ENCODE measurements at places on chromosomes 7 and 10.

DNA sequence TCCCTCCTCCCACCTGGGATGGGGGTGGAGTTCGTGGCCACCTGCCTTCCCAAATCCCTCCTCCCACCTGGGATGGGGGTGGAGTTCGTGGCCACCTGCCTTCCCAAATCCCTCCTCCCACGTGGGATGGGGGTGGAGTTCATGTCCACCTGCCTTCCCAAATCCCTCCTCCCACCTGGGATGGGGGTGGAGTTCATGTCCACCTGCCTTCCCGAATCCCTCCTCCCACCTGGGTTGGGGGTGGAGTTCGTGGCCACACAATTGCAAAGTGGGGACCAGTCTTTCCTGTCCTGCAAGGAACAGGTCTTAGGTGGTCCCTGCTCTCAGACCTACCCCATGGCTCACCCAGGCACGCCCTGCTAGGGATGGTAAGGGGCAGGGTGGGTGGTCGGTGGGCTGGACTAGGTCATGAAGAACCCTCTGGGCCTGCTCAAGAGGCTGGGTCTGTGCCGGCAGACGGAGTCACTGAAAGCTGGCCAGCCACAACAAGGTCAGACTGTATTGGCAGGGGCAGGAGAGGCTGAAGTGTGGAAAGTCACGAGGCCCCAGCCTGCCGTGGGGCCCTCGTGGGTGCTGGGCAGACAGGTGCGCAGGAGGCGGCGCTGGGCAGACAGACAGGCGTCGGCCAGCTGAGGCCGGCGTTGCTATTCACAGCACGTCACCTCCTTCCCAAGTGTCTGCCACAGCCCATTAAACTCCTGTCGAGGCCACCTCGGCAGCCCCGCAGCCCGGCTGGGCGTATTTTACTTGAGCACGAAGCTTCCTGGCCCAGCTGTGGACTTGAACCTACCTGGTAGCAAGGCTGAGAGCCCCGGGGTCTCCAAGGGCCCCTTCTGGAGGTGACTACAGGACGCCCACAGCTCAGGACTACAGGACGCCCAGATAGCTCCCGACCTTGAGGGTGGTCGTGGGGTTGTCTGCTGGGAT, 4.1 kb downstream of the KNDC1 start:
- no peak for DNase-seq

DNA sequence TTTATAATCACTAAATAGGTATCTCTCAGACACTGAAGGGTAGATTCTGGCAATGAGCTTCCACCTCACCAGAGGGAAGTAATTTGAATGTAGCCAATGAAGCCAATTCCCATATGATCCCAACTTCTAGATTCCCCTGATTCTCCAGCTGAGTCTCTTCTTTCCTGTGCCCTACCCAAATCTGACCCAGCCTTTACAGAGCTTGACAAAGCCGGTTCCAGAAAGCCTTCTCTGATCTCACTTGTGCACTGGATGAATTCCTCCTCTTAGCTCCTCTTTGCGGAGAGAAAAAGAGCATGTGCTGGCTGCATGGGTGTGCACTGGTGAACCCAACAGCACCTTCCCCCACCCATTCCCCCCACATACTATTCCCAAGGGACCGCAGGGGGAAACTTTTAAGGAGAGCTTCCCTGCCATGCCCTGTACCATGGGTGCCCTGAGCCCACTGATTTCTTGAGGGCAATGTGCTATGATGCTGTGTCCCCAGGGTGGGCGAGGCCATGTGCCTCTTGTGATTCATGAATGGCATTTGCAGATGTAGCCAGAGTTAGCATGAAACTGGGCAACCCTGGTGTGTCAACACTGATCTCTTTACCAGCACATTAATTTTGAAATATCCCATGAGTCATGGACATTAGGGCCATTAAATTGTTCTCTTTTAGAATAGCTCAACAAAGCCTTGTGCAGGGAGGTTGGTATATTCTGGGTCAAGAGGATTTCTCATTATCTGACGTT, 50.4 kb upstream of the PLEKHA1 start:
- DNase-seq, result no peak

- peak; percentile 70 for DNase-seq
Measured at GRCh38 chr10:94963901-94964300, 25.4 kb downstream of the CYP2C9 start.

DNA sequence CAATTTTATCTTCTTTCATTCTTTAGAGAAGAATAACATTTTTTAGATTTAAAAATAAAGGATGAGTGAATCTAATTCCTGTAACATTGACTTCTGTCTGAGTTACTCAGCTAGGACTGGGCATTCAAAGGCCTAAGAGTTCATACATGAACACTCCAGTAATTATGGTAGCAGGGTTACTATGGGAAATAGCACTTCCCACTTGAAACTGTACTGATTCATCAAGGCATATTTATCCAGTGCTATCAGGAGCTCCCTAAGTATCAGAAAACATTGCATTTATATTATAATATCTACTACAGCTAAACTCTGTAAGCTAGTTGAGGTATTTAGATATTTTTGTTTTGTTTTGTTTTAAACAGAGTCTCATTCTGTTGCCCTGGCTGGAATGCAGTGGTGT, 41.8 kb downstream of the NDUFB2 start:
- DNase-seq, result no peak

DNA sequence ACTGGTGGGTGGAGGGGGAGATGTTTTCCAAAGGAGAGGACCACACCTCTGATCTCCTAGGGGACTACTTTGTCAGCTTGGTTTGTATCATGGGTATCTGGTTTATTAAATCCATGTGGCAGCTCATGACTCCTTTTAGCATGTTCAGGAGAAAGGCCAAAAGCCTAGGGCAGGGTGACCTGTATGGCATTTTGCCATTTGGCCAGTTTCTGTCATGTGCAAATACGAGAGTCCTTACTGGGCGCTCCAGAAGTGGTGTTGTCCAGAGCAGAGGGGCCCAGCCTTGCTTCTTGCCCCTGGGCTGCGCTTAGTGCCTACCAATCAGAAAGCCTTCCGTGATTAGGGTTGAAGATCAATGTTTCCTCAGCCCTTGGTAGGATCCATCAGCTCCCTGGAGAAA, 31.0 kb downstream of the ADRA2A start:
- no peak for DNase-seq

- DNase-seq, result no peak
Measured at GRCh38 chr7:87226495-87226894, 7.0 kb upstream of the TMEM243 start.

DNA sequence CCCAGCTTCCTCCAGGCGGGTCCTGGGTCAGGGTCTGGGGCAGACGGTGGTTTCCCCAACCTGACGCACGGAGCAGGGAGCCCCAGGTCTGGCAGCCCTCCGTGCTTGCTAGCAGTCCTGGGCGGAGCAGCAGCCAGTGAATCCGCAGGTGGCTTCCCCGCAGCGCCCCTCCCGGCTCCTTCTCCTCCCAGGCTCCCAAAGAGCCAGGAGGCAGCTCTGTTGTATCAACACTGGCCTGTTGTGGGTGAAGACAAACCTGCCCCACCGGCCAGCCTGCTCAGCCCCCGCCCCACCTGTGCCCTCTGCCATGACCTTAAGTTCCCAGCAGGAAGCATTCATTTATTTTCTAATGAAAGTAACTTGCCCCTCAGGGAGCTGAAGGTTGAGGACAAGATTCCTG, 24.0 kb upstream of the TMEM213 start:
- DNase-seq, result peak; percentile 11

- DNase-seq, result no peak
Measured at GRCh38 chr10:28478646-28479045, 54.3 kb upstream of the WAC start.
